ENCODE measurements at places on chromosomes 7 and 10.
A peak's percentile ranks its signal among the peaks of the same experiment; 100 is the strongest.

DNA sequence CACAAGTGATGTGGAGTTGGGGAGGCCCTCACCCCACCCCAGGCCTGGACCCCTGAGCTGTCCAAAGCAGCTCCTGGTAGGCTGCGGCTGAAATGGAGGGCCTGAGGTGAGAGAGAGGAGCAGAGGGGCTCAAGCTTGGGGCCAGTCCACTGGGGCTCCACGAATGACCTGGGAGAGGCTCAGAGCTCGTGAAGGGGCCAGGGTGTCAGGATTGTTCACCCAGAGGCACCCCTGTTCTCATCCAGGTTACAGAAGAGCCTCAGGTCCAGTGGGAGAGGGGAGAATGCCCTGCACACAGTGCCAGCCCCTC is 102.2 kb upstream of the RET start:
- no peak for DNase-seq

- no peak for DNase-seq
Measured at GRCh38 chr7:121697731-121698316, 175.1 kb upstream of the PTPRZ1 start.

DNA sequence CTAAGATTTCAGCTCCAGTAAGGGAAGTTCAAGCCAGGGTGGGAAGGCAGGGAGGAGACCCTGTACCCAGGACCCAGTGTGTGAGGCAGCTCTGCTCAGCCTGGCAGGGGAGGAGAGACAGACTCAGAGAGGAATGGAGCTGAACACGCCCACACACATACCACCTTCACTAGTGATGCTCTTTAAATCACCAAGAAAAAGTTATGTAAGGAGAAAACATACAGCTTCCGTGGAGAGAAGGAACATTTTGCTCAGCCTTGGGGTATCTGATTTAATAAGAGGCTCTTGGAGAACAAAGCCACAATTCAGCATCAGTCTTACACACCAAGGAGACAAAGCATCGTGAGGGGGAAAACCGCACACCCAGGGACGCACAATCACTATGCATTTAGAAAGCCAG is 62.9 kb downstream of the PRKAG2 start:
- no peak for DNase-seq

DNA sequence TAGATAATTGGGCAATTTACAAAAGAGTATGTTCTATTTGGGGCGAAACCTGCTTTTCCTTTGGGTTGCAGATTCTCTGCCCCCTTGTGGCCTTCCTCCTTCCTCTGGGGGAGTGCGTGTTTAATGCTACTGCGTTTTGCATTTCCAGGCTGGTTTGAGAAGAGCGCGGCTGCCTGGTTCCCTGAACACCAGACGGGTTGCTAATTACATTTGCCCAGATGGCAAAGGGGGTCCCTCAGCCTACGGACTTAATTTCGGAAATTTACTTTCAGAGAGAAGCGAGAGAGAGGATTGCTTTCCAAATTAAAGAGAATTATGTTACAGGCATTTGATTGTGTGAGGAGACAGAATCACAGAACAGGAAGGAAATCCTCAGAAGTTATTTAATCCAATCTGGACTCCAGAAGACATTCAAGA is 91.9 kb upstream of the JAZF1 start:
- DNase-seq: no peak

- DNase-seq: peak; percentile 41
Measured at GRCh38 chr7:94907026-94907810, at the start of gene PPP1R9A. TSS of gene PPP1R9A (plus strand) at chr7:94907594. CDS start at chr7:94910114, 2,520 bp downstream.

DNA sequence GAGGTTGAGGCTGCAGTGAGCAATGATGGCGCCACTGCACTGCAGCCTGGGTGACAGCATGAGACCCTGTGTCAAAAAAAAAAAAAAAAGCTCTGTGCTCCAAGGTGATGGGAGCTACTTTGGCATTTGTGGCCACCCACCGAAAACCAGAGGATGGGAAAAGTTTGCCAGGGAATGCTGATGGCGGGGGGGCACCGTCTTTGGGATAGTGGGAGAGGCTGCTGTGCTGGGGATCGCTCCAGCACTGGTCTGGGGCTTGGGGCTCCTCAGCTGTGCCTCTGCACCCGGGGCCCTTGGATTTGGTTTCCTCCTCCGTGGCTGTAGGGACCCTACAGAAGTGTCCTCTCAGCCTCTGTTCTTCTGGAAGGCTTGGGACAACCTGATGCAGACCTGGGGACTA is 11.7 kb upstream of the RAMP3 start:
- no peak for DNase-seq

GRCh38 chr7:98802088-98802780 is 67.6 kb downstream of the TMEM130 start:
- DNase-seq: peak; percentile 78

- DNase-seq: no peak
Measured at GRCh38 chr7:26608402-26608801, 256.0 kb downstream of the SKAP2 start.

- no peak for DNase-seq
Measured at GRCh38 chr7:106070201-106070551, 41.9 kb downstream of the SYPL1 start.

- no peak for DNase-seq
Measured at GRCh38 chr10:46028584-46029460, 1.6 kb downstream of the NCOA4 start.

All from NCI-H1417 treated with DMSO at 0.1 percent for 48 hours (cell line).